COLO829 (cell line): ENCODE measurements at places on chromosomes 5 and 9.

DNA sequence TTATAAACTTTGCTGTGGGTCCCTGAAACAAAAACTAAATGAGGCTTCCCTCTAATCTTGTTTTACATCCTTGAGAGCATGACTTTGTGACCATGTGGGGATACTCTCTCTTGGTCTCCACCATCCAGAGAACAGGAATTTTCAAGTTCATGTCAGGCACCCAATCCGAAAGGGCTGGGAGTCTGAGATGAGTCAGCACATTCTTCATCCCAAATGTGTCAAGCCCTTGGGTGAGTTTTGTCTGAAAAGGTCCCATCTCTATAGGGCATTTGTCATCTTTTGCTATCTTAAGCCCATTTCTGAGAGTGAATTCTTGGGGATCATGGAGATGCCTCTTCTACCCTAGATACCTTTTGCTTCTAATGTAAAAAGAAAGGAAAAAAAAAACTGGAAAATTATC, 26.9 kb upstream of the RAPGEF6 start:
- no peak for DNase-seq

- DNase-seq, result no peak
Observed at GRCh38 chr5:107272954-107273353, 397.8 kb downstream of the EFNA5 start.

GRCh38 chr5:84480873-84481637, 96.4 kb upstream of the EDIL3 start:
- no peak for DNase-seq

DNA sequence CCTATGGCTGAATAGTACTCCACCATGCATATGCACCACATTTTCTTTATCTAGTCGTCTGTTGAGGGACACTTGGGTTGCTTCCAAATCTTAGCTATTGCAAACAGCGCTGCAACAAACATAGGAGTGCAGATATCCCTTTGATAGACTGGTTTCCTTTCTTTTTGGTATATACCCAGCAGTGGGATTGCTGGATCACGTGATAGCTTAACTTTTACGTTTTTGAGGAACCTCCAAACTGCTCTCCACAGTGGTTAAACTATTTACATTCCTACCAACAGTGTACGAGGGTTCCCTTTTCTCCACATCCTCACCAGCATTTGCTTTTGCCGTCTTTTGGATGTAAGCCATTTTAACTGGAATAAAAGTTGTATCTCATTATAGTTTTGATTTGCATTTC, 142.6 kb downstream of the TARS1 start:
- DNase-seq, result no peak
